CD4-positive, alpha-beta T cell treated with Interleukin-17A for 1 hour (primary cell): ENCODE measurements at places on chromosomes 11 and 22.

DNA sequence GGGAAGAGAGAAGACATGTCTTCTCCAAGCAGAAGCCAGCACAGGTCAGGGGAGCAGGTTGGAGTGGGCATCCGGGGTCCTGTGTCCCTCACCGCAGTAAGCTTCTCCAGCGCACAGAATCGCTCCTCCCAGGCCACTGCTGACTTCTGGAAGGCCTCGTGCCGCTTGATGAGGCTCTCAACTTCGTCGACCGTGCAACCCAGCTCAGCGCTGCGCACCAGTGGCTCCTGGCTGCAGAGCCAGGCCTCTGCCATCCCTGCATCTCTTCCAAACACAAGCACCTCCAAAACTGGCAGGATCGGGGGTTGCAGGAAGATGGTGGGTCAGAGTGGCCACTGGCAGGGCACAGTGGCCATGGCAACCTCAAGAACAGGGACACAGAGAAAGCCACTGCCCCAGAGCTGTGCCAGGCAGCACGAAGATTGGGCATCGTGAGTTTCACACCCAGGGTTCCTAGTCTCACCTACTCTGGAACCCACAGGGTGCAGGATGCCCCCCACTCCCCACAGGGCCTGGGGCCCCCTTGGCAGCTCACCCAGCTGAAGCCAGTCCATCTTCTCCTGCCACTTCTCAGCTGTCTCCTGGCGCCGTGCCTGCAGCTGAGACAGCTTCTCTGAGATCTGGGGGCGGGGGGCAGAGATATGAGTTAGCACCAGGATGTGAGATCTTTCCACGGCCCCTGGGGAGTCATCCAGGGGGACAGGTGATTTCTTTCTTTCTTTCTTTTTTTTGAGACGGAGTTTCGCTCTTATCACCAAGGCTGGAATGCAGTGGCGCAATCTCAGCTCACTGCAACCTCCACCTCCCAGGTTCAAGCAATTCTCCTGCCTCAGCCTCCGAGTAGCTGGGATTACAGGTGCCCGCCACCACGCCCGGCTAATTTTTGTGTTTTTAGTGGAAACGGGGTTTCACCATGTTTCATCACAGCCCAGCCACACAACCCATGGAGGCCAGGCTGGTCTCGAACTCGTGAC, 11.2 kb upstream of the RBM4B start:
- DNase-seq, result no peak

DNA sequence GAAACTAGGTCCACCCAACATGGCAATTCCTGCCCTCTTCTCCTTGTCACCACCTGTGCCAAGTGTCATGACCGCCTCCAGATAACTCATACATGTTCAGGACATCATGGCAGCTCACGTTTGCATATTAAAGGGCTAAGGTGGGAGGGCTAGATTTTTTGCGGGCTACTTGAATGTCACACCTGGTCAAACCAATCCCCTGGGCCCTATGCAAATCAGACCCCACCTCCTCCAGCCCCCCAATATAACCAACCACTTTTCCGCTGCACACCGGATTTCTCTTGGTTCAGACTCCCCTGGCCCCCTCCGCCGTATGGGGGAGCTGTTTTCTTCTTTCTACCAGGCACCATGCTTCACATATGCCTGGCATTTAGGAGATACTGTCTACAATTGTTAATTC, 12.6 kb downstream of the UPB1 start:
- DNase-seq, result no peak

DNA sequence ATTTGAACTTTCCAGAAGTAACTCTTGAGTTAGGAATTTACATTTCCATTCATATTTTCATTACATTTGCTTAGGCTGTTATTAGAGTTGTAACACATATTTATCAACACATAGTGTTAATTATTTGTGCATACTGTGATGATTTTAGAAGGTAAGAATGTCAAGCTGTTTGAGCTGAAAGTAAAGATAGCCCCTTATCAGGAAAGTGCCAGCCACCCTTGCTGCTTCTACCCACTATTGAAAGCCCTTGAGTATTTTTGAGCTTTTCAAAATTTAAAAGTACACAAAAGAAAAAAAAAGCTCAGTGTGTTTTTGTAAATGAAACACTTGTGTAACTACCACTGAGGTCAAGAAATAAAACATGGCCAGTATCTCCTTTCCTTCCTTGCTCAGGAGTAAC, 8.0 kb downstream of the APLP2 start:
- DNase-seq, result no peak

DNA sequence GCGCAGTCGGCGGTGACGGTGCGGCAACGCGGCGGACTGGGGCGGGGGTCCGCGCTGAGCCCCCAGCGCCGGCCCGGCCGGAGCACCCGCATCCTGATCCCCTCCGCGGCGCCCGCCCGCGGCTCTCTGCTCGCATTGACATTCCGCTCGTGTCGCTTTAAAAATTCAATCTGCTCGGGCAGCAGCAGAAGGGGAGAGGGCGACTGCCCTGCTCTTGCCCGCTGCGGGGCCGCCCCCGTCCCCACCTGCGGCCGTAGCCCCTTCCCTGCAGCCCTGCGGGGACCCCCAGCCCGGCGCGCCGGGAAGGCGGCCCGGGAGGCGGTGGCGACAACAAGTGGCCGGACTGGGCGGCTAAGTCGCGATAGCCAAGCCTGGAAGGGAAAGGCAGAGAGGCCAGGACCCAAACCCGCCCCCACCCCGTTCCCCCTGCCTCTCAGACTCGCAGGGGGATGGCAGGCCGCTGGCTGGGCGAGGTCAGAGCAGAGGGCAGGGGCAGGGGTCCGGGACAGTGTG, 1.1 kb downstream of the CABP7 start:
- no peak for DNase-seq

DNA sequence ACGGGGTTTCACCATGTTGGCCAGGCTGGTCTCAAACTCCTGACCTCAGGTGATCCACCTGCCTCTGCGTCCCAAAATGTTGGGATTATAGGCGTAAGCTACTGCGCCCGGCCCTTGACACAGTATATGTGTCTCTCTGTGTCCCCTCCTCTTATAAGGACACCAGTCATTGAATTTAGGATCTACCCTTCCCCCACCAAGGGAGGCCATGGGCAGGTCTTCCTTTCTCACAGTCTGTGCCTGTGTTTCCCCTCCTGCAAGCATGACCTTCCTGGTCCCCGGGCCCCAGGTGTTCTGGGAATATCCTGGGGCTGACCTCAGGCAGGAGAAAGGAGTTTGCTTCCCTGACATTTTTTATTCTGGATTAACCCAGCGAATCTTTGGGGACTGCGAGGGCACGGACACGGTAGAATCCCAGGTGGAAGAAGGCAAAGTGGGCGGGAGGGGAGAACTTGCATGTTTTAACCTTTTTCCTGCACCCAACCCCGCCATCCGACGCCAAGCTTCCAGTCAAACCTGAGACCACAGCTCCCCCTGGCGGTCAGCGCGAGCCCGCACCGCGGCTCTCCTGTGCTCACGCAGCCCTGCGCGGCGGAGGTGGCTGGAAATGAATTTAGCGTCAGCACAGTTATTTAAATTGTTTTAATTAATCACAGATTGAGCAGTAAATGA, 42.1 kb upstream of the ISX start:
- peak; percentile 11 for DNase-seq

DNA sequence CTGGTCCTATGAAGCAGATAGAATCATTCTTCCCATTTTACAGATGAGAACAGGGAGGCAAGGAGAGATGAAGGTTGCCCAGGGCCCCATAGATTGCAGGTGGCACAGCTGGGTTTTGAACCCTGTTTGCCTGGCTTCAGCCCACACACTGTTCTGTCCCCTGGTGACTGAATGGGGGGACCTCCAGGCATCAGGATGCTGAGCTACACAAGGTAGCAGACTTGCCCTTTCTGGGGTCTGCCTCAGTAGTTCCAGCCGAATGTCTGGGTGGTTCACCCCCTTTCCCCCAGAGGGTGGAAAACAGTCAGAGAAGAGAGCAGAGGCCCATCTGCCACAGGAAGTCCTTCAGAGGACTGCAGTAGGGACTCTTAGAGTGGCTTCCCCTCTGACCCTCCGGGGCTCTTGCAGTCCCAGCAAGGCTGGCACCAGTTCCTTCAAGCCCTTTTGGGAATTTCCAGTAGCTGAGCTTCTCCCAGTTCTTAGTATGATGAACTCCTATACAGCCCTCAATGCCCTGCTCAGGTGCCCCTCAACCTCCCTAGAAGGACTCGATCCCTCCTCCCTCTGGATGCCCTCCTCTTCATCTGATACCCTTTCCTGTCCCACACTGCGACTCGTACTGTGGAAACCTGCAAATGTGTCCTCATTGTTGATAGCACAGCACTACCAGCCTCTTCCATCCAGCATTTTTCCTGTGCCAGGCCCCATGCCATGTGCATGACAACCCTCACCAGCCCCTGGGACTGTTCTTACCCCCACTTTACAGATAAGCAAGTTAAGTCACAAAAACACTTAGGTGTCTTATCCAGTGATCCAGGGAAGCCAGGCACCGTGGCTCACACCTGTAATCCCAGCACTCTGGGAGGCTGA, 82.8 kb downstream of the IGLL1 start:
- DNase-seq, result no peak

- no peak for DNase-seq
These were observed 19.4 kb downstream of the TUBGCP6 start for GRCh38 chr22:50225200-50225969.

DNA sequence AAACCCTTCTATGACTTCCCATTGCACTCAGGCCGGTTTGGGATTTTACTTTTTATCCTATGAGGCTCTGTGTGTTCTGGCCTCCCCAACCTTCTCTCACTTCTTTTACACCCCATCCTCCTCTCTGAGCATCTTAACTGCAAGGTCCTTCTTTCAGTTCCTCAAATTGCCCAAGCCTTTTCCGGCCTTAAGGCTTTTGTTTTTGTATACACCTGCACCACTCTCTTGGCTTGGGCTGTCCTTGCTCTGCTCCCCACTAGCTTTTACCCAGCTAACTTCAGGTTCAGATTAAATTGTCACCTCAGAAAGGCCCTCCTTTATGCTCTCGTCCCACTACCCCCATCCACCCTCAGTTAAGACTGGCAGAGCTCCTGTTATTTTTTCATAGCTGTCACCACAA, 55.5 kb downstream of the FAM83F start:
- DNase-seq, result no peak

DNA sequence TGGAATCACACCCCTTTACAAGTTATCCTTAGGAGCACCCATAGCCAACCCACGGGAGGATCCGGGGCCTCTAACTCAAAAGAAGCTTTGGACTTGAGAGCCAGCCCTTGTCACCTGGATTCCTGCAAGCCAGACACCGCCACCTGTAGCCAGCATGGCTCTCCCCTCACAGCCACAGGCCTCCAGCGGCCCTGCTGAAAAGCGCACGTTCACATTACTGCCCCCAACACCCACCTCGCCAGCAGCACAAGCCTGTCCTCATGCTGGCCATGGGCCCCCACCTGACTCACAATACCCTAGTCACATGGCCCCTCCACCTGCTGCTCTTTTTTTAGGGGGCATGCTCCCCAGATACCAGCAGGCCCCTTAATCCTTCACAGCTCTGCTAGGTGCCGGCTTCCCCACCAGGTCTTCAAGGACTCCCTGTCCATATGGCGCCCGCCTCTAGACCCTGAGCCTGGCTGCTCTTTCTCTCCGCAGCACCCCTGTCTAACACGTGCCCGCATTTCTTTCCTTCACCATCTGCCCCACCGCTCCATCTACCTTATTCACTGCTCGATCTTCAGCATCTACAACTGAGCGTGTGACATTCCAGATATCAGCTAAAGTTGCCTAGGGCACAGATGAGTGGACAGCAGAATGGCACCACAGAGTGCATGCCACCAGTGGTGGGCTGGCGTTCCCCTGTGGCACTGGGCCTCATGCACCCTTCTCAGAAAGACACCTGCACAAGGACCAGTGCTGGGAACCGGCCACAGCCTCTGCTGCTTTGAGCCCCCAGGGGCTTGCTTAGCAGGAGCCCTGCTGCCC, 6.6 kb downstream of the CARS1 start:
- DNase-seq, result no peak

DNA sequence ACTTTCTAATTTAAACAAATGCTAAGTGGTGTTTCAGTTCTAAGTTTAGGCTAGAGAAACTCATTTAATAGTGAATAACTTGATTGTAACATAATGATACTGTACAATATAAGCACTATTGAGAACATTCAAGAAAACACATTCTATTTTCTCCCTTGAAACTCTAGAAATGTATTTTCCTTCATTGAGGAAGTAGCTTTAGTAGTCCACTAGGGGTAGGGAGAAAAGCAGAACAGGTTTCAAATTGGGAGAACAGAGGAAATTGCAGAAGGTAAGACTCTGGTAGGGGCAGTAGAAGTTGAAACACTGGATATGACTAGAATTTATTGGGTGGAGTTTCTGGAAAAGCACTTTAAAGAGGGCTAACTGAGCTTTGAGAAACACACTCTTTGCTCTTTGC, 31.6 kb upstream of the MPPED2 start:
- DNase-seq, result no peak

DNA sequence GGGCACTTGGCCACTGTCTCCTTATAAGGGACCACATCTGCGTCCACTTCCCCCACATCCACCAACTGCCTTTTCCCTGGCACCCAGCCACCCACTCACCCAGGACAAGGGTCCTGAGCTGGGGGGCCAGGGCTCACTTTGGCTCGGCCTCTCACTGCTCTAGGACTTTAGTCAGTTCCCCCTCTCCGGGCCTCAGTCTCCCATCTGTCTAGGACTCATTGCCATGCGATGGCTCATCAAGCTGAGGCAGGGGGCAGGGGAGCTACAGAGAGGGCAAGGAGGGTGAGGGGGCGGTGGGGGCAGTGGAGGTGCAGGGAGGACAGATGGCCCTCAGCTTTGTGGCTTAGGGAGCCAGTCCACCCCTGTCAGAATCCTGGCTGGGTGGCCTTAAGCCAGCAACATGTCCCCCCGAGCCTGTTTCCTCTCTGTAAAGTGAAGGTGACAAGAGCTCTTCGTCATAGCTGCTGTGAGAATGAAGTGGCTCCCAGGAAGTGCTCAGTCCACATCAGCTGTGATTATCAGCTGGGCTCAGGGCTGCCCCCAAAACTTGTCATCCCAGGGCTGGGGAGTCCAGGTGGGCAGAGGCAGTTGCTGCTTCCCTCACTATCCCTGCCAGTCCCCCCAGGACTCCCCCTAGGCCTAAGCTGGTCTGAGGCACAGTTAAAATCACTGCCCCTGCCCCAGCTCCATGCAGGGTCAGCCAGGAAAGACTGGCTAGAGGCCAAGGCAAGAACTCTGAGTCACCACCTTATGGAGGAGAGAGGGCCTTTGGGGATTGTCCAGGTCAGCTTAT, 14.9 kb downstream of the RAC2 start:
- DNase-seq, result peak; percentile 60

- no peak for DNase-seq
These were observed 81.4 kb upstream of the PARVA start for GRCh38 chr11:12295943-12296342.

- no peak for DNase-seq
These were observed 35.4 kb downstream of the MOB2 start for GRCh38 chr11:1450949-1451710.

DNA sequence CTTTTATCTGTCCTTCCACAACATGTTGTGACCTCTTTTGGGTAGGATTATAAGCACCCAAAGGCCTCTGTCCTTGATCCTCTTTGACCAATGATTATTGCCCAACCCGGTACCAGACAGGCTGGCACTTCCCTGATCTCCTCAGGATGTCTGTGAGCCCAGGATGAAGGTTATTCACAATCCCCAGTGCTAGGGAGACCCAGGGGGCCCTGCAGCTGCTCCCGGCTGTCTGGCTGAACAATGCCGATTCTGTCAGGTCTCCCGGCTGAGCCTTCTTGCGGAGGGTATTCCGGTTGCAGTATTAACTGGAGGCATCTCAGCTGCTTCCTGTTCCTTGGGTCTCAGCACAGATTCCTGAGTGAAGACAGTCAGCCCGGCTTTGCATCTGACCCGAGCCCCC, 71.2 kb upstream of the CDON start:
- DNase-seq, result no peak
